ENCODE measurements at places on chromosomes 3 and 15.

GRCh38 chr3:87267953-87268645 lies 8.3 kb downstream of the POU1F1 start:
- DNase-seq, result no peak

- DNase-seq, result no peak
Measured at GRCh38 chr15:39874890-39875549, 45.0 kb downstream of the GPR176 start.

GRCh38 chr3:59408047-59408624 lies 358.3 kb upstream of the CFAP20DC start:
- no peak for DNase-seq

- DNase-seq, result no peak
Measured at GRCh38 chr3:53865732-53866499, 16.0 kb downstream of the ACTR8 start.

DNA sequence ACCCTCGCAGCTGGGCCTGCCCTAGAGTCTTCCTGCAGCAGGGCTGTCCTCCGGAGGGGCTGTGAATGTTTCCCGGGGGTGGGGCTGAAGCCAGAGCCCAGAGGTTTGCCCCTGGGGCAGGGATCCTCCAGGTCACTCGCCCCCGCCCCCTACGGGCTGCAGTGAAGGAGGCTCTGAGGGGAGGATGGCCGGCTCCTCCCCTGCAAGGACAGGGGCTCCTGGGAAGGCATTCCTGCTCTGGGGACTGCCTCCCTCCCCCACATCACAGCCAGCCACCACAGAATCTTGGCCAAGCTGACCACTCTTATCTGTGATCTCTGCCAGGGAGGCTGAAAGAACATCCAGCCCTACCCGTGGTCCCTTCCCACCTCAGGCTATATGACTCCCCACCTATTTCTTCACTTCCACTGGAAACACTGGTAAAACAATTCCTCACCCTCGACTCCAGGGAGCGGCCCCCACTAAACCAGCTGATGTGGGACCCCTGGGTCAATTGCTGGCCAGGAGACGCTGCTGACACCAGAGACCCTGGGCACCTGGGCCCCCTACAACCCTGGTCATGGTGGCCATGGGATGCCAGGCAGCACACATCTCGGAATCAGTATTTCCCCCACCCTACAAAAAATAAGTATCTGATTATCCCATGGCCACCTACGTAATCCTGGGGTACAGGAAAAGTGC lies 66.0 kb downstream of the HMCES start:
- DNase-seq, result no peak

GRCh38 chr3:172087602-172088580 lies 48.5 kb downstream of the FNDC3B start:
- no peak for DNase-seq

DNA sequence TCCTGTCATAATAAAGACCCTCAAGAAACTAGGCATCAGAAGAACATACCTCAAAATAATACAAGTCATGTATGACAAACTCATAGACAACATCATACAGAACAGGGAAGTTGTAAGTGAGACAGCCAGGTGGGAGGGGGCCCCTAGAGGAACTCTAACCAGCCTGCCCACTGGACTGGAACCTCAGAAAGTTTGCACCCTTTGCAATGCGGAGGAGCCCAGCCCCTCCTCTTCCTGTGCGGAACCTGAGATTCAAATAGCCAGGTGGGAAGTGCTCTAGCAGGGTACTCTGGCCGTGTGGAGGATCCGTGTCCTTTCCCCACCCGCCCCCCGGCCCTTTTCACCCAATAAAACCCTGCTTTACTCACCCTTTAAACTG lies 387.0 kb upstream of the CBLB start:
- no peak for DNase-seq

Measured in RCC 7860 (cell line).